ENCODE measurements at places on chromosomes 7 and 10.

DNA sequence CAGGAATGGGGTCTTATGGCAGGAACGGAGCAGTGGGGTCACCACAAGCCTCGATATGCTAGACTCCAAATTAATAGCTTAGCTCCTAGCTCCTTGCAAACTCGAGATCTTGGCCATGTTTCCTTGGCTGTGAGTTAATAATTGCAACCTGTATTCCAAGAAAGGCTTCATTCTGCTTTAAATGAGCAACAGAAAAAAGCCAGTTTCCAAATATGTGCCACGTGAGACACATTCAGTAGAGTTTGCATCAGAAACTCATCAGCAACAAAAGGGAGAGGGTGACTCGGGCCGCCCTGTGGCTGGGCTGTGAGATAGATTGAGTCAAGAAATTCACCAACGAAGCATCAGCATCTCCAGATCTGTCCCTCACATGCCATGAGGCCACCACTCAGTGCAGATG, 112.0 kb downstream of the NPTX2 start:
- DNase-seq = no peak

DNA sequence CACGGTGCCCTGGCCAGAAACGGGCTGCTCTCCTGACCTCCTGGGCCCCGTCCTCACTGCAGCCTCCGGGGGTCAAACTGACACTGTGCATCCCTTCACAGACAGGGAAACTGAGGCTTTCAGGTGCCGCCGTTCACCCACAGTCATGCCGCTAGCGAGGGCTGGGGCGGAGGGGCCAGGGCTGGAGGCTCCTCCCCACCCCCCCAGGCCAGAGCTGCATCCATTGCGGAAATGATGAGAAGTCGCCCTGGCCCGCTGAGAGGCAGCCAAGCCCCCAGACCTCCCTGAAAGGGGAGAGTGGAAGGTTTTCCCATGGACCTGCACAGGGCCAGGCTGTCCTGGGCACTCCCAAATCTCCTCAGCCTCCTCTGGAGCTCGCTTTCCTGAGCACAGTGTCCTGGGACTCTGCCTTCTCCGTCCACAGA, 16.5 kb upstream of the INPP5A start:
- DNase-seq = no peak

DNA sequence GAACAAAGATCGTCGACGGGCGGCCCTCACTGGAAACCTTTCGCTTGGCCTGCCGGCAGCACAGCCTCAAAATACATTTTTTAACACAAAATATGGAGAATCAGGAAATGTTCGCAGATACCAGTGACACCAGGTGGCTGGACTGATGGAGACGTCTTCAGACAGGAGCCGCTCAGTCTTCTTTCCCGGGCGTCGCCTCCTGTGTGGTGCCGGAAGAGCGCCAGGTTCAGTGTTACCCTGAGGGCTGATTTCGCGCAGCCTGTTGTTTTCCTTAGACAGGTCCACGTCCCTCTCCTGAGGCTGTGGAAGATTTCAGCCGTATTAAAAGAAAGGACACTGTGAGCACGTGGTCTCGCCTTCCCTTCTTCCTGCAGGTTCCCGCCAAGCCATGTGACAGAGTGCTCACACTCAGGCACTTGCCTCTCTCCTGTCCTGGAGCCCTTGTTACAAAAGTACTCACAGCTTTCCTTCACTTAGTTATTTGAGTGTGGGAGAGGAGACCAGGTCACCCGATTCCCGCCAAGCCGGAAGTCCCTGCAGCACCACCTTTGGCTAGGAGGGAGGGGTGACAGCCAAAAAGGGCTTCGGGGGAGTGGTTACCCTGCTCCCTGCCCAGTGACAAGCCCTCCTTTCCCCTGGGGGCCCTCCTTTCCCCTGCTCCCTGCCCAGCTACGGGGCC, 21.7 kb upstream of the PWWP2B start:
- DNase-seq = no peak

DNA sequence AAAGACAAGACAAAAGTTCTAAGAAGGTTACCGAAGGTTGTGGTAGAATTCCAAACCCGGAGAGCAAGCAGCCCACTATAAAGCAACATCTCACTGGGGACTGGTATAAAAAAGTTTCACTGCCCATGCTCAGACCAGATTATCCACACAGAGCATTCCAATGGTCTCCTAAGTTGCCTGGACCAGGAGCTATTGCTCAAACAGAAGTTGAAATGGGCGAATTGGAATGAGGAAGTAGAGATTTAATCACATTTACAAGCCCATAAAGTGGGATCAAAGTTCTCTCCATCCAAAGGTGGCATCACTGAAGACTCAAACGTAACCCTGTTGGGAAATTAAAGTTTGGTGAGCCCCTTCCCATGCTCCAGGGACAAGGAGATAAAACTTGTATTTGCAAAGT, 19.8 kb downstream of the OR2F1 start:
- peak; percentile 2 for DNase-seq

DNA sequence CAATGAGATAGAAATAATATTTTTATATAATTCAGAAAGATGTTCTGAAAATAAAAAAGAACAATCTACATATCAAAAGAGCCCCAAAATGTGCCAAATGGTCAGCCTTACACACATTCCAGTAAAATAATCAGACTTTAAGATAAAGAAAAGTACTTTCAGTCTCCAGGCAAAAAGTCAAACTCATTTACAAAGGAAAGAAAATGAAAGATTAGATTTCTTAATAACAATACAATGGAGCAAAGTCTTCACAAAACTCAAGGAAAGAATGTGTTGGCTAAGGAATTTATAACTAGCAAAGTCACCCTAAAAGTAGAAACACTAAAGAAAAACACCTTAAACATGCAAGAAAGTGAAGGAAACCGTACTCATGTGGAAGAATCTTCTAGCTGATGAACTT, 16.6 kb downstream of the RTKN2 start:
- no peak for DNase-seq

DNA sequence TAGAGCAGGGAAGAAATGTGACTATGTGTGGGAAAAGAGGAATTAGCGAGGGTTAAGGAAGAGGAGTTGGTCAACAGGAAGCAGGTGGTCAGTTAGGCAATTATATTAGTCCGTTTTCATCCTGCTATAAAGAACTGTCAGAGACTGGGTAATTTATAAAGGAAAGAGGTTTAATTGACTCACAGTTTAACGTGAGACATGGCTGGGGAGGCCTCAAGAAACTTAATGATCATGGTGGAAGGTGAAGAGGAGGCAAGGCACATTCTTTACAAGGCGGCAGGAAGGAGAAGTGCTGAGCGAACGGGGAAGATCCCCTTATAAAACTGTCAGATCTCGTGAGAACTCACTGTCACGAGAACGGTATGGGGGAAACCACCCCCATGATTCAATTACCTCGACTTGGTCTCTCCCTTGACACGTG, 35.0 kb downstream of the RAMP3 start:
- DNase-seq = no peak

GRCh38 chr10:129950676-129951075, 13.4 kb downstream of the EBF3 start:
- peak; percentile 70 for DNase-seq

DNA sequence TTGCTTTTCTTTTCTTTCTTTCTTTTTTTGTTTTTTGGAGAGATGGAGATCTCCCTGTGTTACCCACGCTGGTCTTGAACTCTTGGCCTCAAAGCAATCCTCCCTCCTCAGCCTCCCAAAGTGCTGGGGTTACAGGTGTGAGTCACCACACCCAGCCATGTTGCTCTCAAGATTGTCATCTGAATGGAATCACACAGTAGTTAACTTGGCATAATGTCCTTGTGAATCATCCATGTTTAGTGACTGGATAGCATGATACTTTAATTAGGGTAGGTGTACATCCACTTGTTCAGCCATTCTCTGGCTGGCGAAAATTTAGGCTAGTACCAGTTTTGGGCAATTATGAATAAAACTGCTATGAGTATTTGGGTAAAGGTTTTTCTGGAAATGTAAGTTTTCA, 15.4 kb upstream of the GRB10 start:
- DNase-seq = no peak

DNA sequence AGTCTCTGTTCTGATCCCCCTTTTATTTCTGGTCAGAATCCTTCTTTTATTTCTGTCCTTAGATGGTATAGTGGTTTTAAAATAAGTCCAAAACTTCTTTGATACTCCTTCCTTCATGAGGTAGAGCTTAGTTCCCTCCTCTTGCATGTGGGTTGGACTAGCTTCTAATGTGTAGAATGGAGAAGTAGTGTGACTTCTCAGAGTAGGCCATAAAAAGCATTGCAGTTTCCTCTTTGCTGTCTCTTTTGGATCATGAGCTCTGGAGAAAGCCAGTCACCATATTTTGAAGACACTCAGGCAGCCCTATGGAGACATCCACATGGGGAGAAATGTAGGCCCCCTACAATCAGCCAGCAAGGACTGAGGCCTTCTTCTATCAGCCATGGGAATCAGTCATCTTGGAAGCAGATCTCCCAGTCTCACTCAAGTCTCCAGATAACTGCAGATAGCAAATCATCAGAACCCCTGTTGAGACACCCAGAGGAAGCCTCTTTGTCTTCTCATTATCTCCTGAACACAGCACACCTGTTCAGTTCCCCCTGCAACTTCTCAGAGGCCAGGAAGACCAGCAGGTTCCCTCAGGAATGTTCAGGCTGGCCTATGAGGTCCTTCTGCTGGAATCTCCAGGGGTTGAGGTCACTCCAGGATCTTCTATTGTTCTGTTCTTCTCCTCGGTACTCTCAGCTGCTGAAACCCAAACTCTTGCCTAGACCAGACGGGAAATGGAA, 511.9 kb upstream of the ZMIZ1 start:
- no peak for DNase-seq

- no peak for DNase-seq
Observed at GRCh38 chr7:105835441-105835840, 41.0 kb downstream of the ATXN7L1 start.

DNA sequence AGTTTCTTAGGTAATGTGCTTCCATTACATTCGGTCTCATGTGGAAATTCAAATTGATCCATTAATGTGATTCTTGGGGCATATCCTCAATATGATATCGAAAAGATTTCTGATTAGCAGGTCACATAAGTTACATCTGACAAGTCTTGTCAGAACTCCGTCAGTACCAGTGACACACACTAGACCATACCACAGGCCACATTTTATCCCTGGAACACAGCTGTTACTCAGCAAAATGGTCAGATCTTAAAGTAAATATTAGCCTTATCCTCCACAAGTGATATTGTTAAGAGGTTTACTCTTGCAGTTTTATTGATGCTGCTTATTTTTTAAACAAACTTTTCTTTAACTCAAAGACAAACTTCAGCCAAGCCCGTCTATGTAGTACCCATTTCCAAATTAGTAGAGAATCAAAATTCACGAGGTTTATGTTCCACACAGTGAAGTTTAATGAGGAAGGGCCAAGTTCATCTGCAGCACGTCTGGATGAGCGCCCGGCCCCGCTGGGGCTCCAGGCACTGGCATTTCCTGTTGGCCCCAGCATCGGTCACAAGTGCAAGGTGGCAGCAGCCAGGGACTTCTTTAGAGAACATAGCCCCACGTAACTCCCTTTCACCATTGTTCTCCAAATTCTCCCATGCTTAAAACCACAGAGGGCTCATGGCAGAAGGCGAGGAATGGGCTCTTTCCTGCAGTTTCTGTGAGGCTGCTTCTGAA, 132.2 kb downstream of the VIPR2 start:
- DNase-seq = no peak

GRCh38 chr7:20317413-20317812, 13.3 kb upstream of the ITGB8 start:
- no peak for DNase-seq

DNA sequence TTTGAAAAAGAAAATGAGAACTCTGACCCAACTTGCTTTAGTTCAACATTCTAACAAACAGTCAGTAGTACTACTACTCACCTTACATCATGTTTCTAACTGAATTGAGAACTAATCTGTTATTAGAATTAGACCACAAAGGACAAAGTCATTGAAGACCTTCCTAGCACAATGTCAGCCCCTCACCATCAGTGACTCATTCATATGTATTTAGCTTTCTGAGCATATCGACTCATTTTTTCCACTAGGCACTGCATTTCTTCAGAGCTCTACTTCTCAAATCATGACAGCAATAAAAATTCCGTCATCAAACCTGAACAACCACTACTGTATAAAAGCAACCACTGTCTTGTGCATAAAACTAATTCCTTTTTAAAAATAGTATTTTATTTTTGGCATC, 4.4 kb upstream of the LRRN3 start:
- no peak for DNase-seq

DNA sequence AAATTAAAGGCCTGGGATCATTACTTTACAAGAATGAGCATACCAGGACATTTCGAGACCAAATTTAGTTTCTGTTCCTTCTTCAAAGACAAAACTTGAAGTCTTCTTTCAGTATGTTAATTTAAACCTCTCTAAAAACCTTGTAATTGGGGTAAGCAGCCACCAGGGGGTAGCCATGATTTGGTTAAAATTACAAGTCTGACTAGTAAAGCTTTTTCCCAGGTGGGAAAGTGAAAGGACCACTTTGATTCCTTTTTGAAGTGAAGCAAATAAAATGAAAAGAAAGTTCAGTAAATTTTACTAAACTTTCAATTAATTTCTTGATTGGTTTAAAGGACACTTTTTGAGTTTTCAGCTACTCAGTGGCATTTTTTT, 294.3 kb downstream of the BBS9 start:
- DNase-seq = no peak

DNA sequence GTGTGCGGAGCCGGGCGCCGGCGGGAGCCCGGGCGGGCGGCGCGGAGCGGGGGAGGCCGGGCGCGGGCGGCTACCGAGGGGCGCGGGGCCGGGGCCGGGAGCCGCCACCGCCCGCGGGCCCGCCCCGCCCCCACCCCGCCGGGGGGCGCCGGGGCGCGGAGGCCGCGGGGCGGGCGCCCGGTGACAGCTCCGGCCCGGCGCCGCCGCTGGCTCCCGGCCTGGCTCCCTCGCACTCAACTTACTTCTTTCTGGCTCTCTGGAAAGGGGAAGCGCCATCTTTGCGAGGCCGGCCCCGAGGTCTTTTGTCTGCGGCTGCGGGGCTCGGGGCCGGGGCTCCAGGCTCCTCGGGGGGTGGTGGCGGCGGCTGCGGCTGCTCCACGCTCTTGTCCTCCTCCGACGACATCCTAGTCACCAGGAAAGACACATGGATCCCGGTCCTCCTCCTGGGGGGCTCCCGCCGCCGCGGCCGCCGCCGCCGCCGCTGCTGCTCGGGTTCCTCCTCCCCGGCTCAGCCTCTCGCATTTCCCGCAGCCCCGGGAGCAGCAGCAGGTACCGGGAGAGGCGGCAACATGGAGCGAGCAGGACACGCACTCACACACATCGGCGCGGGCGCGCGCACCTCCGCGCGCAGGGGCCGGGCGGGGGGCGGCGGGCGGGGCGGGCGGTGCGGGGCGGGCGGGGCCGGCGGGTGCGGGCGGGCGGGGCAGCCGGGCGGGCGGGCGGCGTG, at the start of gene KMT2C:
Gene KMT2C, minus strand, starts transcription at position 620 of the 727 bp plus-strand sequence. Its CDS starts 217 bp downstream, at position 403.
- DNase-seq = peak; percentile 39

DNA sequence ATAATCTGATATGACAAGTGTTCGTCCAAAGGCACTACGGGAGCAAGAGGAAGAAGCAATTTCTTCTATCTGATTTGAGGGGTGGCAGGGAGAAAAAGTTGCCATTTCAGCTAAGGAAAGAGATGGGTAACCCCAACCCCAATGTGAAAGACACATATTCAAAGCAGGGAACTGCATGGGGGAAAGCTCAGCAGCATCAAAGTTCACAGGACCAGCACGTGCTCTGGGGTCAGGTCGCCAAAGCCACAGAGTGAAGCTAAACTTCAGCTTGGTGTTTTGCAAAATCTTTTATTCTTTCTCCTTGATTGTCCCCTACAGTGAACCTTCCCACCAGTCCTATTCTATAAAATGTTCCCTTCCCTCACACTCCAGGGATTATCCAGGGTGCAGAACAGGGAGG, 112.8 kb upstream of the PPP2R2D start:
- no peak for DNase-seq

- DNase-seq = peak; percentile 62
Observed at GRCh38 chr10:13684252-13684791, 97.6 kb downstream of the PRPF18 start.
